ENCODE measurements at places on chromosomes 16 and 17.

DNA sequence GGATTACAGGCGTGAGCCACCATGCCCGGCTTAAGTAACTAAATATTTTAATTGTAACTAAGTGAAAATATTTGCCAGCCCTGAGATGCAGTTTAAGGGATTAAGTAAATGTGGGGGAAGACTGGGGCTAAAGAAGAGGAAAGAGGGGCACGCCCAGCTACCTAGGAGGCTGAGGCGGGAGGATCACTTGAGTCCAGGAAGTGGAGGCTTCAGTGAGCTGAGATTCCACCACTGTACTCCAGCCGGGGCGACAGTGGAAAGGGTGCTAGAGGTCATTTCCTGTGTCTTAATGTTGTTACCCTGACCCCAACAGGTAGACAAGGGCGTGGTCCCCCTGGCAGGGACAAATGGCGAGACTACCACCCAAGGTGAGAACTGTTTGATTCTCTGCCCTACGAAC, 2.8 kb downstream of the ALDOA start:
- no peak for DNase-seq

DNA sequence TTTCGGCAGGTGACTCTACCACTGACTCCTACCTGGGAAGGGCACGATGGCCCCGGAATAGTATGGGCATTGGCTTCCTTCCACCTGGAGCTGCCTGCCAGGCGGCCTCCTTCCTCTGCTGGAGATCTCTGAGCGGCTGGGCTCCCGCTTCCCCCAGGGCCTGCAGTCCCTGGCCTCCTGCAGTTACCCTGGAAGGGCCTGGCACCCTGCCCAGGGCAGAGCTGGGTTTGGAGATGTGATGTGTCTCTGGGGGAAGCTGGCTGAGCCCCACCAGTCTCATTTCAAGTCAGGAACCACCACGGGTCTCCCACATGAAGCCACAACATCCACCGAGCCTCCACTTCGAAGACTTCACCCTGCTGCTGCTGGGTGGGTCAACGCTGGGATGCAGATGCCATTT, 97.9 kb downstream of the IRF8 start:
- no peak for DNase-seq

DNA sequence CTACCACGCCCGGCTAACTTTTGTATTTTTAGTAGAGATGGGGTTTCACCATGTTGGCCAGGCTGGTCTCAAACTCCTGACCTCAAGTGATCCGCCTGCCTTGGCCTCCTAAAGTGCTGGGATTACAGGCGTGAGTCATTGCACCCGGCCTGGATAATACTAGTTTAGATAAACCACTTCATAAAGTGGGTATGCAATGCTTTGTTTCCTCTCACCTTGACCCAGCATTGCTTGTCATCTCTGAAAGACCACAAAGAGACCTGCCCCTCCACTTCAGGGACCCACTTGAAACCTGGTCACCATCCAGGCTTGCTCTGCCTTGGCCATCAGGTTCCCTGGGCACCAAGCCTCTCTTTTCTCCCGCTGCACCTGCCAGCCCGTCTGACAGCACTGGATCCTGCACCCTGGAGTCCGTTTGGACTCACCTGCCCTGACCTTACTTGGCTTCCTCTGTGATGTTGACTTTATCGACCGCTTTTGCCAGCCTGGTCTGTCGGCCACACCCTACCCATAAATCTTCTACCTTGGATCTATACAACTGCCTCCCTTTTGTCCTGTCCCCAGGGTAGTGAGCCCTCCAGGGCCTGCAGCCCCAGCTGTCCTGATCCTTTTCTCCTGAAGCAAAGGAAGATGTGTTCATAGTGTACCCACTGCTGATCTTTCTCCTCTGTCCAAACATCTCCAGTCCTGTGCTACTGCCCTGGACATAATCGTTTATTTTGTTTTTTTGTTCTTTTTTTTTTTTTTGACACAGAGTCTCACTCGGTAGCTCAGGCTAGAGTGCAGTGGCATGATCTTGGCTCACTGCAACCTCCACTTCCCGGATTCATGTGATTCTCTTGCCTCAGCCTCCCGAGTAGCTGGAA, 12.7 kb upstream of the ZG16 start:
- DNase-seq = no peak

- DNase-seq = no peak
These were observed 1.1 kb downstream of the CCP110 start for GRCh38 chr16:19524616-19525384.

DNA sequence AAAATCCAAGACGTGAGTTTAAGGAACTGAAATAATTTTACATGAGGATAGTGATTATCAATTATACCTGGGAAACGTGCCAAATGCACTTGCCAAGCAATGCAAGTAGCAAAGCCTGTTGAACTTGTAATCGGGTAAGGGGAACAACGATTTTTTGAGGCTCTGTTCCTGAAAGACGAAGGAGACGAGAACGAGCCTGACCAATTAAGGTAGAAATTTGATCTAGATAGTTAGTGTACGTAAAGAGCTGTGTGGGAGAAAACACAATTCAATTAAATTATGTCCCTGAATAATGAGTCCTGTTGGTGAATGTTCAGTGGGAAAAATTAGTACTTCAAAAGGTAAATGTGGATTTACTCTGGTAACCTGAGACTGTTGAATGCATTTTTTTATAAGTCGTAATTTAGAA, 17.7 kb upstream of the KCTD5 start:
- no peak for DNase-seq

DNA sequence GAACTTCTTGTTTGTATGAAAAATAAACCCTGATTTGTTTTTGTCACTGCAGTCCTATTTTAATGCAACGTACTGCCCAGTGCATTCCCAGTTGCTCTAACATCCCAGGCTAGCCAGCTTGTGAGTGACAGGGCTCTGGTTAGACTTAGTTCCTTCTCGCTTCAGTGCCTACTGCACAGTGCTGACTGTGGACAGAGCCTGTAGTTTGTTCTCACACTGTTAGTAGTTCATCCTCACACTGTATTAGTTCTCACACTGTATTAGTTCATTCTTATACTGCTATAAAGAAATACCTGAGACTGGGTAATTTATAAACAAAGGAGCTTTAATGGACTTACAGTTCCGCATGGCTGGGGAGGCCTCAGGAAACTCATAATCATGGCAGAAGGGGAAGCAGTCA, 116.6 kb upstream of the SALL1 start:
- no peak for DNase-seq

- no peak for DNase-seq
These were observed 98.8 kb upstream of the COX10 start for GRCh38 chr17:13970531-13970930.

DNA sequence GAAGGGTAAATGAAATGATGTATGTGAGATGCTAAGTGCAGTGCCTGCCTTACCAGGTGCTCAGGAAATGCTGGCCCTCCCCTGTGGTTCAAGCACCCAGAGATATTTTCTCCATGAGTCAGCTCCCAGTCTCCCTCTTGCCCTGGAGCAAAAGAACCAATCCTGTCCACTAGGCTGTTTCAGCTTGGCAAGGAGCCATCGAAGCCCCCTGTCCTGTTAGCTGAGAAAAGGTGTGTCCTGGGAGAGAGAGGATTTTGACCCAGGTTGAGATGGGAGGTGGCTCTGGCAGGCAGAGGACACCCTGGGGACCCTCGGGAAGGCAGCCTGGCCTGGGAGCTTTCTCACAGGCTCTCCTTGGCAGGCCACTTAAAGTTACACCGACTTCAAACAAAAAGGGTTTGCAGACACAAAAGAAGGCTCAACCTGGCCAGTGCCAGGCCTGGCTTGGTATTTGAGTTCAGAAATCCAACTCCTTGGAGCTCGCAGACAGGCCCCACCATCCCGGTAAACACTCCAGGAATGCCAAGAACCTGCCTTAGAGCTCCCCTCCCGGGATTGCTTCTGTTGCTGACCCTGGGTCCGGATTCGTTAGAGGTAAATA, 29.6 kb downstream of the NTN1 start:
- no peak for DNase-seq

- no peak for DNase-seq
These were observed 6.7 kb upstream of the ABCA9 start for GRCh38 chr17:69067274-69068047.

DNA sequence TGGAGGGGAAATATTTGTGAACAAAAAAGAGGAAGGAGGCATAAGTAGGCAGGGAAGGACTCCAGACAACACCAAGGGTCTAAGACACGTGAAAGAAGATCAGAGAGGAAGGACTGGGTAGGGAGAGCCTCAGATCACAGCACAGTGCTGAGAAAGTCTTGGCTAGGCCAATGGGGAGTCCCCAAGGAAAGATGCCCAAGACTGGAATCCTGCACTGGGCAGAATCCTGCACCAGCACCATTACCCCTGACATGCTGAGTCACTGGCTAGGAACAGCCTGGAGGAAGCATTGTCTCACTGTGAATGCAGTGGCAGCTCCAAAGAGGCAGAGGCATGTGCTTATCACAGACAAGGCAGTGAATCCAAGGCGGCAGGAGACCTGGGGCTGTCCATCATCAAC, 19.2 kb downstream of the CLEC19A start:
- DNase-seq = no peak

All from fibroblast of gingiva (primary cell).